ENCODE measurements at places on chromosomes 12 and 14. TPM values are rescaled to one million over a fixed set of nuclear protein-coding genes. Genes with fewer than 3 reads are reported as not detected.

DNA sequence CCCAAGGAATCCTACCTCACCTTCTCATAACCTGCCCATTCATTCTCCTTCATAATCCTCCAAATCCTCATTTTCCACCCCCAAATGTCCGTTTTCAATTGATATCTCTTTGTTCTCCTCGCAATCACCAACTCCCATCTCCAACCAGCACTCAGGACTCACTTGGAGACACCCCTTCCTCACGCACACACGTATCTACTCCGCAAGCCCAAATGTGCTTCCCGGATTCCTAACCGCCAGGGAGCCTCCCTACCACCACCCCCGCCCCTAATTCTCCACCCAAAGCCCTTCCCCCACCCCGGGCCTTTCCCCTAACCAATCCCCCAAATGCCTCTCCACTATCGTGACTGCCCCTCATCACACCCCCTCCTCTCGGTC, 304 bp downstream of the KCTD10 start:
- H3K4me3 ChIP-seq = peak overlapping the region; percentile 98
- peak overlapping the region; percentile 99 for H3K27ac ChIP-seq
- DNase-seq = no peak
- H3K27me3 ChIP-seq = no peaks in the 10 kb centered on the region
- H3K36me3 ChIP-seq = no peaks in the 10 kb centered on the region
- H3K4me1 ChIP-seq = peaks cover 44% of the 10 kb centered on the region

DNA sequence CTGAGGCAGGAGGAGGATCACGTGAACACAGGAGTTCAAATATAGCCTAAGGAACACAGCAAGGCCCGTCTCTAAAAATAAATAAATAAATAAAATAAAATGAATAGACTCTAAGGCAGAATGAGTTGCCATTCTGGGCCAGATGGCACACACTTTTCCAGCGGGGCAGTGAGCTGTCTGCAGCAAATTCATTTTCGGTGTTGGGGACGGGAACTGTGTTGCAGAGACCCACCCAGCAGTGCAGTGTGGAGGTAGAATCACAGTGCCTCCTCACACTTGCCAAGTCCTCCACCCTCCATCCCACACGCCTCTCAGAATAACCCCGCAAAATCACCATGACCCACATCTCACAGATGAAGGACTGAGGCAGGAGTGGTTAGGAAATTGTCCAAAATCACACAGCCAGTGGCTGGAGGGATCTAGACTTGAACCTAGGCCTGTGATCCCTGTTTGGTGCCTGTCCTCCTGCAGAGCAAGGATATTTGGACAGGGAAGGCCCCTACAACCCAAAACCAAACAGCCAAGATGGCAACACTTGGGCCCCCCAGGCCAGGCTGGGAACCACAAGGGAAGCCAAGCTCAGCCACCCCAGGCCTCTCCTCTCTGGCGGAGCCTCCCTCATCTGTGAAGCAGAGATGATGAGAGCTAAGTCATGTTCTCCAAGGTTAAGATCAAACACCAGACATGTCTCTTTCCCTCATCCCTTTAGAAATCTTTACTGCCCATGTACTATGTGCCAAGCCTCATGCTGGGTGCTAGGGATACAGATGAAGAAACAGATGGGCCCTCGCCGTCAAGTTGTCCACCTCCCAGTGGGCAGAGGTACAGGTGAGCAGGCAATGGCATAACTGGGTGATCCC, 152.7 kb downstream of the DPF3 start:
- no peak overlapping the region for H3K4me3 ChIP-seq
- DNase-seq = no peak
- no peaks in the 10 kb centered on the region for H3K27me3 ChIP-seq
- H3K36me3 ChIP-seq = no peaks in the 10 kb centered on the region
- H3K27ac ChIP-seq = no peak overlapping the region

DCAF11 gene
- total RNA-seq = 57.8 TPM

DNA sequence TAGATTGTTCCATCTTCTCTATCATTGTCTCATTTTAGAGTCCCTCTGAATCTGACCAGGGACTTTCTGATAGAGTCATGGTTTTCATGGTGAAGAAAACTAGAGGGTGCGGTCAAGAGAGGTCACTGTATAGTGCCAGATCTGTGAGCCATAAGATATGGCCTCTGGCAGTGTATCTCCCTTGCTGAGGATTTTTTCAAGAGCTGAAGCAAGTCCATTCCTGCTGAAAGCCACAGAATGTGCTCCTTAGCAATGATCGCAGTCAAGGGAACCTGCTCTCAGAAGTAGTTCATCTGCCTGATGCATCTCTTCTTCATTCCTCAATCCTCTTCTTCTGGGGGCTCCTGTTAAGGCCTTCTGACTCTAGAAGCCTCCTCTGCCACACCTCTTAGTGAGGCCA, 405.2 kb downstream of the EGLN3 start:
- H3K4me1 ChIP-seq = no peaks in the 10 kb centered on the region
- H3K4me3 ChIP-seq = no peak overlapping the region
- H3K27me3 ChIP-seq = no peaks in the 10 kb centered on the region

DNA sequence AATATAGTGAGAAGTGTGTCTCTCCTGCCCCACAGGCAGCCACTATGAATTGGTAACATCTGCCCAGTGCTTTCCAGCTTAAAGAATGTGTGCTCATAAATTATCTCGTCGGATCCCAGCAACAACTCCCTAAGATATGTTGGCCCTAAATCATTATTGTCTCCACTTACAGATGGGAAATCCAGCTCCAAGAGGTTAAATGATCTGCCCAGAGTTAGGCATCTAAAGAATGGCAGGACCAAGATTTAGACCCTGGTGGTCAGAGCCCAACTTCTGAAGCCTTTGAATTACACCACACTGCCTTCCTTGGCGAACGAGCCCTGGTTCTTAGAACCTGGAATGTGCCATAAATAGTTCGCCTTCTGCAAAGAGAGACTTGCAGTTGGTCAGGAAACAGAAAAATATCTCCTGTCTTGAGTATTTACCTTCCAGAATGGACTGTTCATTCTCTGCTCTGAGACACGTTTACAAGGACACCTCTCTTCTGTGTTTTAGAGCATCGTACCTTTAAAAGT, 20.1 kb upstream of the PLEK2 start:
- no peak overlapping the region for H3K4me3 ChIP-seq
- no peaks in the 10 kb centered on the region for H3K27me3 ChIP-seq
- no peak overlapping the region for H3K27ac ChIP-seq
- DNase-seq = no peak

DNA sequence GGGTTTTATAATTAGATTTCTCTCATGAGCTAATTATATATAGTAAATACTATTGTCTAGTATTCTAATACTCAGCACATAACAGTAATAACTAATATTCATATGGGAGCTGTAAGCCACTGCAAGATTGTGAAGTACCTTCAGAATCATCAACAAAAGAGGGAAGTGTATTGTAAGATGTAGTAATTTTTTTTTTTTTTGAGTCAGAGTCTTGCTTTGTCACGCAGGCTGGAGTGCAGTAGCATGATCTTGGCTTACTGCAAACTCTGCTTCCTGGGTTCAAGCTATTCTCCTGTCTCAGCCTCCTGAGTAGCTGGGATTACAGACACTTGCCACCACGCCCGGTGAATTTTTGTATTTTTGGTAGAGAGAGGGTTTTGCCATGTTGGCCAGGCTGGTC, 3.1 kb downstream of the GPR33 start:
- no peaks in the 10 kb centered on the region for H3K36me3 ChIP-seq
- no peaks in the 10 kb centered on the region for H3K4me1 ChIP-seq
- H3K27ac ChIP-seq = no peak overlapping the region
- no peaks in the 10 kb centered on the region for H3K27me3 ChIP-seq
- no peak for DNase-seq
- H3K4me3 ChIP-seq = no peak overlapping the region

RIMKLB gene
- 32.0 TPM for total RNA-seq

- no peak overlapping the region for H3K27ac ChIP-seq
- H3K36me3 ChIP-seq = no peaks in the 10 kb centered on the region
- H3K4me1 ChIP-seq = no peaks in the 10 kb centered on the region
- H3K4me3 ChIP-seq = no peak overlapping the region
- DNase-seq = no peak
- H3K27me3 ChIP-seq = no peaks in the 10 kb centered on the region
These were observed 772.9 kb downstream of the MED13L start for GRCh38 chr12:115504306-115505290.

DNA sequence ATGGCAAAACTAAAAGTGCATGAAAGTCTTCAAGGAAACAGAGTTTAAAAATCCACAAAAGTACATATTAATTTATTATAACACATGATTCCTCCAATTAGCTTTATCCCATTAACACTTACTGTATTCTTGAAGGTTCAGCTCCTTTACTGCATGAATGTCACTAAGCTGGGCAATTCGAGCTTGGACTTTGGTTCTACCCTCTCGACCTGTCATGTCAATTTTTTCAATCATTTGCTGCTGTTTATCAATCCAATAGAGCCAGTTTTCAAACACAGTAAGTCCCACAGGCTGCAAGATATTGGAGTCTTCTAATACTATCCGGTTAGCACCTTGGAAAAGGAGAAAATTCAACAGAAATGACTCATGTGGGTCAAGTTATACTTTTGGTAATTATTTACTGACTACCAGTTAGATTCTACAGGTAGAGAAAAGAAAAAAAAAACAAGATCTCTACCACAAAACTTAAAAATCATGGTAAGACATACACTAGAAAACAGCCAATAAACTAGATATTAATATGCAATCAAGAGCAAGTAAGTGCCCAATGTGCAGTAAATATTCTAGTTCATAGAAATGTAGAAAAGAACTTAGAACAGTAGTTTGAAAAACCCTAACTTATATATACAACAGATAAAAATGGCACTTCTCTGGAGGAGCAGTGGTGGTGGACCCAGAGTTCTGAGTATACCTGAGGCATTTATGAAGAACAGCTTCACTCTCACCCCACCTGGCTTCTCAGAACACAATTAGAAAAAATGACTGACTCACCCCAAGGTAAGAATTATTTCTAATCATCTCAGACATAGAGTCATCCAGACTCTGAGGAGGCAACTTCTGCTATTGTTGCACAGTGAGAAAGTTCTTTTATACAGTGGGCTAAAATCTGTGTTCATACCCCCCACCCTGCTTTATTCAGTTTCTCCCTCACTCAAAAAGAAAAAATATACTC, 67.7 kb downstream of the BCL2L14 start:
- no peaks in the 10 kb centered on the region for H3K4me1 ChIP-seq
- no peaks in the 10 kb centered on the region for H3K27me3 ChIP-seq
- H3K27ac ChIP-seq = no peak overlapping the region
- H3K4me3 ChIP-seq = no peak overlapping the region
- no peak for DNase-seq
- peaks cover 5% of the 10 kb centered on the region for H3K36me3 ChIP-seq

- H3K27ac ChIP-seq = no peak overlapping the region
- no peaks in the 10 kb centered on the region for H3K27me3 ChIP-seq
- no peak for DNase-seq
- H3K36me3 ChIP-seq = peaks cover 44% of the 10 kb centered on the region
- no peak overlapping the region for H3K4me3 ChIP-seq
These were observed 24.2 kb downstream of the GDF11 start for GRCh38 chr12:55767156-55767555.

DNA sequence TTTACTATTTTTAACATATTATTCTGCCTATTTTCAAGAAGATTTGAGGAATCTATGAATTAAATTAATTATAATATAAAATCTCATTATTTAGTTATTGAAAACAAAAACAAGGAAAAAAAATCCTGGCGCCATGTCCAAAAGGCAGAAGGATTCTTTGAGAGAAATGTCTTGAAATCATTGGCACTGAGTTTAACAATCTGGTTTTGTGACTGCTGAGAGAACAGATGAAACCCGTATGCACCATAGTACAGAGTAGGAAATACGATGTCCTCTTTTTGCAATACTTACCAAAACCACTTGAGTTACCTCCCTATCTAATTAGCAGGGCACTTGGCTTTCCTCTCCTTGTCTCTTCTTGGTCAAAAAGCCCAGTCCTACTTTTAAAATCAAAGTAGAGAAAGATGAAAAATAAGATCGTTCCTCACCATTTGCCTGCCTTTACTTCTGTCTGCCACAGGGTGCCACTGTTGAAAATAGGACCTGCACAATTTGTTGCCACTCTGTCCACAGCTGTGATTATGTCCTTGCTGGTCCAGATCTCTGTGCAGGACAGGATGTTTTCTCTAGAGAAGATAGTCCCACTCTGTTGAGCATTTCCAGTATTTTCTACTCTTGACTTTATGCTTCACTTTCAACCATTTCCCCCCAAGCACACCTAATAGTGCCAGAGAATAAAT, 179.7 kb downstream of the PDZRN4 start:
- no peak overlapping the region for H3K4me3 ChIP-seq
- no peaks in the 10 kb centered on the region for H3K27me3 ChIP-seq
- H3K4me1 ChIP-seq = no peaks in the 10 kb centered on the region
- no peak for DNase-seq
- H3K27ac ChIP-seq = no peak overlapping the region

KIF5A gene
- total RNA-seq = 0.14 TPM

LRP10 gene
- 142 TPM for total RNA-seq

DNA sequence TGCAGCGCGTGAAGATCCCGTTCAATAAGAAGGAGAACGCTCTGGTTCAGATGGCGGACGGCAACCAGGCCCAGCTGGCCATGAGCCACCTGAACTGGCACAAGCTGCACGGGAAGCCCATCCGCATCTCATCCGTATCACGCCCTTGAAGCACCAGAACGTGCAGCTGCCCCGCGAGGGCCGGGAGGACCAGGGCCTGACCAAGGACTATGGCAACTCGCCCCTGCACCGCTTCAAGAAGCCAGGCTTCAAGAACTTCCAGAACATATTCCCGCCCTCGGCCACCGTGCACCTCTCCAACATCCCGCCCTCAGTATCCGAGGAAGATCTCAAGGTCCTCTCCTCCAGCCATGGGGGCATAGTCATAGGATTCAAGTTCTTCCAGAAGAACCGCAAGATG, 131.9 kb upstream of the FUT8 start:
- no peak overlapping the region for H3K4me3 ChIP-seq
- H3K27me3 ChIP-seq = no peaks in the 10 kb centered on the region
- H3K36me3 ChIP-seq = no peaks in the 10 kb centered on the region
- DNase-seq = no peak

RHOJ gene
- total RNA-seq = 38.6 TPM

DNA sequence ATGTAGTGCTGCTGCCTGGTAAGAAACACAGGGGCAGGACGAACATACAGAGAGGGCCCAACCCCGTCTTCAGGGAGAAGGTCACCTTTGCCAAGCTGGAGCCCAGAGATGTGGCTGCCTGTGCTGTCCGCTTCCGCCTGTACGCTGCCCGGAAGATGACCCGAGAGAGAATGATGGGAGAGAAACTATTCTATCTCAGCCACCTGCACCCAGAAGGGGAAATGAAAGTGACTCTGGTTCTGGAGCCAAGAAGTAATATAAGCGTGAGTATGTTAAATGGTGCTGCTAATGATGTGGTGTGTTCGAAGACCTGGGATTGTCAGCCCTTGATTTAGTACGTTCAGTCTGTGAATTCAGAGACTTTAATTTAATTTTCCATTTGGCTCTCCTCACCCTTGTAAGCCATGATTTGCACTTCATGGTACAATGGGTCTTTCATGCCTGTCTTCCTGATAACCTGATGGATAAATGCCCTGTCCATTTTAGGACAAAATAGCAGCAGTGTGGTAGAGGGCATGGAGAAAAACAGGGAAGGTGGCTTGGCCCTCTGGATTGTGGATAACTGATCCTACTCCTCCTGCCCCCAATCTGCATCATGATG, 318.9 kb downstream of the SNAPC1 start:
- no peak overlapping the region for H3K27ac ChIP-seq
- DNase-seq = no peak
- H3K27me3 ChIP-seq = no peaks in the 10 kb centered on the region
- no peaks in the 10 kb centered on the region for H3K36me3 ChIP-seq
- H3K4me3 ChIP-seq = no peak overlapping the region
